ENCODE measurements at places on chromosomes 5 and 9. TPM values are rescaled to one million over a fixed set of nuclear protein-coding genes. Genes with fewer than 3 reads are reported as not detected.

Gene PCDHGB4
- 0.81 TPM for total RNA-seq

Gene DMGDH
- not detected for total RNA-seq

Gene SGTB
- 6.6 TPM for total RNA-seq

Gene CER1
- total RNA-seq = not detected

Gene NKD2
- total RNA-seq = 25.5 TPM

Gene GLRA1
- not detected for total RNA-seq

All from A549 treated with AZD2906 at 1 μM for 4 hours (cell line).